ENCODE measurements at places on chromosomes 12 and 14.
A peak's percentile ranks its signal among the peaks of the same experiment; 100 is the strongest.

DNA sequence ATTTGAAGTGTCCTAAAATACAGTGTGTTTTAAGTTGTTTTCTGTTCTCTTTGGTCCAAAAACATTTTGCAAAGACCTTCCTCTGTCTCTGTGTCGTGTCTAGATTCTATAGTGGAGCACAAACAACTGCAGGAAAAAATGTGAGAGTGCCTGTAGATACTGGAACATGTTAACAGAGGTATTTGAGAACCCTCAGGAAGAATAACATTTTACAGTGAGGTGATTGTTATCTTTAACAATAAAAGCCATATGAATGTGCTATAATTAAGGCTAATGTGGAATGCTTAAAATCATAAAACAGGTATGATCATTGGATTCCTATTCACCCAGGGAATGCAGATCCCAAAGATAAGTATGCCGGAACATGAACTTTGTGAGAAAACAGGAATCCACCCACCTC, 98.0 kb downstream of the SAMD4A start:
- DNase-seq = no peak

DNA sequence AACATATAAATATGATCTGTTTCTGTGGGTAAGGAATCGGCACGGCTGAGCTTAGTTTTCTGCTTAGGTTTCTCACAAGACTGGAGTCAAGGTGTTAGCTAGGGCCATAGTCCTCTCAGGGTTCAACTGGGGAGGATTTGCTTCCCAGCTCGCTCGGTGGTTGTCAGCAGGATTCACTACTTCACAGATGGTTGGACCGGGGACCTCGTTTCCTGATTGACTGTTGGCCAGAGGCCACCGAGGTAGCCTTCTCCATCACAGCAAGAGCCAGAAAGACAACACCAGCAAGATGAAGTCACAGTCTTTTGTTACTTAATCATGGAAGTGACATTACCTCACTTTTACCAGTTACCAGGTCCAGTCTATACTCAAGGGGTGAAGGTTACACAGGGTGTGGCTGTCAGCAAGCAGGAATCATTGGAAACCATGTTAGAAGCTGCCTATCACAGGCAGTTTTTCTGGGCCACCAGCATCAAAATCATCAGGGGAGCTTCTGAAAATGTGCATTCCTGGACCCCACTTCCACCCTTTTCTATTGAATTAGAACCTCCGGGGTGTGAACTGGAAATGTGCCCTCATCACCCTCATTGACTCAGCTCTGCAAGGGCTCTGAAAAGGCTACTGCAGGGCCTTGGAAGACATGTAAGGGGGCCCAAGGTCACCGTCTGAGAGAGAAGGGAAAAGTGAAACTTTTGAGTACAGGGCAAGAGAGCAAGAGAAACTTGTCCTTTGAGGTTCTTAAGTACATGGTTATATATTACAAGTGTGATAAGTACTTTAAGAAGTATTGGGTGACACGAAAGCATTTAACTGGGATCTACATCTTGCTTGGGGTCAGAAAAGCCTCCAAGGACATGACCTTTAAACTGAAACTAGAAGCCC, 10.9 kb downstream of the COPS7A start:
- no peak for DNase-seq

DNA sequence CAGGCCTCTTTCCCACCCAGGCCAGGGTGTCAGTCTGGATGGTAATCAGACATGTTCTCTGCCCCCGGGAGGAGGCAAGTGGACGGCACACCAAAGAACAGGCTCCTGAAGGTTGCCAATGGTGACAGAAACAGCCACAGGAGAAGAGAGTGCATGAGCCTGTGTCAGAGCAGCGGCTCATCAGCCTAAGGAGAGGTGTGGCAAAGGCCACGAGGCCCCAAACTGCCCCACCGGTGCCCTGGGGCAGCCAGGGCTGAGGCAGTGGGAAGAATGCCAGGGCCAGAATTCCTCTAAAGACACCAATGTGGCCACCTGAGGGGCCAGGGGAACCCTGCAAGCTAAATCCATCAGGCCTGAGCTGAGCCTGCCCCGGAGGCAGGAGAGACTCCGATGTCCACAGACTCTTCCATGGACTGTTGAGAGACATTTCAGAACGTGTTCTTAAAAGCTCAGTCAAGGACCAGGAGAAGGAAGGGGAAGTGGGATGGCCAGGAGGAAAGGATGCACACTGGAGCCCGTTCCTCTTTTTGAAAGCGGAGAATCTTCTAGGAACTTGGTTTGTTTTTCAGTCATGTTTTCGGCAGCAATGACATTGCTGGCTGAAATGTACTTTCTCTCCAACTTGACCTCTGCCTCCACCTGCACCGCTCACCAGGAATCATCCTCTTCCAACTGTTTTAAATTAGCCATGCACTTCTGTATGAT, 176.3 kb upstream of the FKBP4 start:
- DNase-seq = no peak

GRCh38 chr12:47909839-47910465, 5.2 kb upstream of the VDR start:
- DNase-seq = no peak

DNA sequence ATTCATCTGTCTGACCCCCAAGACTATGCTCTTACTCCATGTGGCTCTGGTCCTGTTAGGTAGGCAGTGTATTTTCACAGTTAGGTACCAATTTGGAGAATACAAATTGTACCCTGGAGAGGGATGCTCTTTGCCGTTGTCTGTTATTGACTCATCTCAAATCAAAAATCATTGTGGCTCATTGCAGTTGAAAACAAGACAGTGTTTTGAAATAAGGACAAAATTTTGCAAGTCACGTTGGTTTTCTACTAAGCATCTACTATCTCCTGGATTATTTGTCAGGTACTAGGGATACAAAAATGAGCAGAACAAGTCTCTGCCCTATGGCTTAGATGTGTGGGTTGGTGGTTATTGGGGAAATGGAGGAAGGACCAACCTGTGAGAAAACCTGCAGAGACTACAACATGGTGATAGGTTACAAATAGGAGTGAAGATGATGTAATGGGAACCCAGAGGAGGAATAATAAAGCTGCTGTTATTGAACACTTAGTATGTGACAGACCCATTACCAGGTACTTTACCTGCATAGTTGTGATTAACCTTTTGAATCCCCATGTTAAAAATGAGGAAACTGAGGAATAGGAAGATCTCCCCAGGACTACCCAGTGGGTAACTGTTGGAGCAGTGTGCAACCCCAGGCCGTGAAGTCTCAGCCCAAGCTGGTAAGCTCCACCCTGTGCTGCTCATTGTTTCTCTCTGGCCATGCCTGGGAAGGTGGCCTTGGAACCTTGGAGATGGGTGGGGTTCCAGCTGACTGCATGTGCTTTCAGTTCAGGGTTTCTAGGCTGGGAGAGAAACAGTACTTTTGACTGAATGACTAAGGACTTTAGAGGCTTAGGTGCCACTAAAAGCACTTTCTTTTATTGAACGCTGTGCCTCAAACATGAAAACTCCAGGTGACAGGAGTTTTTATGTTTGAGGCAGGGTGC, 72.9 kb upstream of the SRSF5 start:
- peak; percentile 12 for DNase-seq

DNA sequence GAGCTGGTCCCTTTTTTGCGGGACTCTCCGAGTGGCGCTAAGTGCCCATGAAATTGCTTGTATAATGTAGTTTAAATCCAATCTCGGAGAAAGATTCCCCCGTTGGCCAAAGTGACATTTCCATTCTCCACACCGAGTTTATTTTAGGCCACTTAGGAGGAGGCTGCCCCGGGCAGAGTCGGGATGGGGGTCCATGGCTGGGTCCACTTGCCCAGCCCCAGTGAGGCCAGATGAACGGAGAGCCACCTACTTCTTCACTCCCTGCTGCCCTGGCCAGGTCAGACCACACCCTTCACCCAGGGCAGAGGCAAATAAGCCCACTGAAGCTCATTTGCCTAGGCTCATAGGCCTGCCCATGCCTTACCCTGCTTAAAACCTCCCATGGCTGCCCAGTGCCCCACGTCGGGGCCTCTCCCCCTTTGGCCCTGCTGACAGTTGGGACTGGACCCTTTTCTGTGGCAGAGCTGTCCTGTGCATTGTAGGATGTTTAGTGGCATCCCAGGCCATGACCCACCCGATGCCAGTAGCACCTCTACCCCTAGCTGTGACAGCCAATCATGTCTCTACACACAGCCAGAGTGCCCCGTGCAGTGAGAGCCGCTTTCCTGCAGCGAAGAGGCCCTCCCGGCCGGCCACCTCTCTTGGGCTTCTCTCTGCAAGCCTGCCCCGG, 51.3 kb downstream of the FAM222A start:
- no peak for DNase-seq

DNA sequence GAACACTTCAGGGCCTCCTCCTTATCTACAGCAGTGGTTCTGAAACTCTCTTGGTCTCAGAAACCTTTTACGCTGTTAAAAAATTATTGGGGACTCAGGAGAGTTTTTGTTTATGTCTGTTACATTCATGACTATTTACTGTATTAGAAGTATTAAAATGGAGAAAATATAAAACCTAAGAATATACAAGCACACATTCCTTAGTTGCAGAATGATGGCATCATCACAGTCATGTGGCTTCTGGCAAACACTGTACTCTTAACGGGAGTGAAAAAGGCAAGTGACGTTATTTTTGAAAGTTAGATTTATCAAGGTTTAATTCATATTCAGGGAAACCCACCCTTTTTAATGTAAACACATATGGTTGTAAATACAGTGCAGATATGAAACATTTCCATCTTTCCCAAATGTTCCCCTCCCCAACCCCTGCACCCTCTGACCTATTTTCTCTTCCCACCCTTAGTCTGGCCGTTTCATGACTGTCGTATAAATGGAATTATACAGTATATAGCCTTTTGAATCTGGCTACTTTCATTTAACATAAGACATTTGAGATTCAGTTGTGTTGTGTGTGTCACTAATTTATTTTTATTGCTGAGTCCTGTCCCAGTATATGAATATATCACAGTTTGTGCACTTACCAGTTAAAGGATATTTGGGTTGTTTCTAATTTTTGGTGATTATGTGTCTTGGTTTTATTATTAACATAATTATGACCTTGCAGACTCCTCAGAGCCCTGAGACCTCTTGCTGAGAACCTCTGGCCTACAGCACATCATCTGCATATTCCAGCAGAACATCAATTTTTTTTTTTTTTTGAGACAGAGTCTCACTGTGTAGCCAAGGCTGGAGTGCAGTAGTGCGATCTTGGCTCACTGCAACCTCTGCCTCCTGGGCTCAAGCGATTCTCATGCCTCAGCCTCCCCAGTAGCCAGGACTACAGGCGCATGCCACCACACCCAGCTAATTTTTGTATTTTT, 457.0 kb downstream of the PCNX1 start:
- no peak for DNase-seq

DNA sequence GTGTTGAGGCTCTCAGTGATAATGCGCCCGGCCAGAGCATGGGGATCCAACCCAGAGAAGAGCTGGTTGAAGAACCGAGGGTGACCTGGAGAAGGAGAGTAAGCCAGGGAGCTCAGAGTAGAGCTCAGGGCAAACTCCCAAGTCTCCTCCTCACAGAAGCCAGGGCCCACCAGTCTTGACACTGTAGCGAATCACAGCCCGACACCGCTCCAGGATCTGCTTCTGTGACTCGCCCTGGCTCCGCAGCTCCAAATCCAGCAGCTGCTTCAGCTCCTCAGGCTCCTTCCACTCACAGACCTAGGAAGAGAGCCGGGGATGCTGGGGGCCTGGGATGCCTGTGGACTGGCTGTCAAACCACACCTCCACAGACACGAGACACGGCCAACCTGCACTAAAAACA, 8.2 kb upstream of the ZNF740 start:
- DNase-seq = no peak

DNA sequence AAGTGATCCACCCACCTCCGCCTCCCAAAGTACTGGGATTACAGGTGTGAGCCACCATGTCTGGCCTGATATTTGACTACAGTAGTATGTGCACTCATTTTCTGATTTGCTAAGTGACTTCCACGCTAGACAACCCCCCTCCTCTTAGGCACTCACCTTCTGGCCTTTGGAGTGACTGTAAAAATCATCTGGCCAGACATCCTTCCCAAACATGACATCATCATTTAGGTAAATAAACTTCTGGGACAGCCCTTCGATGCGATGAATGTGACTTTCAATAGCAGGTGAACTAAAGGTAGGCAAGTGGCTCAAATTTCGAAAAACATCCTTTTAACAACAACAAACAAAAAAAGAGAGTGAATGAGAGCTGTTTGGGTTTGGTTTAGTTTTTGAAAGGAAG, 30.6 kb upstream of the SYCP3 start:
- DNase-seq = no peak

DNA sequence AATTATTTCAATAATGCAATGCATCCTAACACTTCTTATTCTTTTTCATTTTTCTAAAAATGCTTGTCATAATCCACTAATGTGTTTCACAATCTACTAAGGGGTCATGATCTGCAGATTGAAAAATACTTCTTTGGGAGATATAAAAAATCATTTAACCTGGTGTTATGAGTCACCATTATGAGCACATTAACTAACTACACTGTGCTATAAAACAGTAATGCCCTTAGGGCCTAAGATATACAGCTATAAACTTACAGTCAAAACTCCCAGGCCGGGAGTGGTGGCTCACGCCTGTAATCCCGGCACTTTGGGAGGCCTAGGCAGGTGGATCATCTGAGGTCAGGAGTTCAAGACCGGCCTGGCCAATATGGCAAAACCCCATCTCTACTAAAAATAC, 14.2 kb downstream of the ATXN2 start:
- DNase-seq = no peak

DNA sequence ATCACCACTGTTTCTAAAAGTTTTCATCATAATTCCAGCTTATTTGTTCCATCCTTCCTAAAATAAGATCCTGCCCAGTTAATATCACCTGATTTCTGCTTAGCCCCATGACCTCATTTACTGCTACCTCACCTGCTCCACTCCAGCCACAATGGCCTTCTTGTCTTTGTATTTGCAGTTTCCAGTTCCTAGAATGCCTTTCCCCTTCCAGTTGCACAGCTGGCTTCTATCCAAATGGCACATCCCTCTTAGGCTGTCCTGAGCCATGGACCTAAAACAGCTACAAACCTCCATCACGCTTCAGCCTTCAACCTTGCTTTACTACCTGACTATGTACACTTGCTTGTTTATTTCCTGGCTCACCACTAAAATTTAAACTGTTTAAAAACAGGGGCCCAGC, 6.5 kb upstream of the LGMN start:
- peak; percentile 37 for DNase-seq

DNA sequence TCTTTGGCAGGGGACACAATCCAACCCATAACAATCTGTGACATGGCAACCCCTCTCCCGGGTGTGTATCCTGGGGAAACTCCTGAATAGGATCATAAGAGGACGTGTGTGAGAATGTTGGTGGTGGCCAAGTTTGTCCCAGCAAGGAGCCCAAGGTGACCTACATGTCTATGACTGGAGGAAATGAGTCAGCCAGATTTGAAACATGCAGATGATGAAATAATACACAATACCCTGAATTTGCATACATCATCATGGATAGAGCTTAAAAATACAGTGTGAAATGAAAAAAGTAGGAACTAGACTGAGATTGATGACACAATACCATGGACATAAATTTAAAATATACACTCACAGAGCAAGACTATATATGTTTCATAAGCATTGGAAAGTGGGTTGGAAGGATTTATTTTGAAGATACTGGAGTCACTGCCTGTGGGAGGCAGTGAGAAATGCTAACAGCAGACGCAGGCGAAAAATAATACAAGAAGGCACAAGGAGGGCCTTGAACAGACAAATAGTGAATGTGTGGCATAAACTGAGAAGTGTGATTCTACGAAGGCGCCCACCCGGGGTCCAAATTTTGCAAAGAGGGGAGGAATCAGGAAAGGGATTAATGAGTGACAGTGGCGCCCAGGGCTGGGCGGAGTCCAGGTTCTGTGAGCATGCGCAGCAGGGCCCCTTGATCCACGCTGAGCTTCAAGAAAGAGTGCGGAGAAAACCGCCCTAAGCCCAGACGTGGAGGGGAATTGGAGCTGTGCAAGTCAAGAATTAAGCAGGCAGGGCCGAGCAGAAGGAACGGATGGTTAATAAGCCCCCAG, 7.0 kb upstream of the MAP1LC3B2 start:
- DNase-seq = no peak

- no peak for DNase-seq
Observed at GRCh38 chr12:89704457-89704856, 4.2 kb downstream of the ATP2B1 start.

Measured in NCI-H146 (cell line).